ENCODE measurements at places on chromosomes 7 and 10.

DNA sequence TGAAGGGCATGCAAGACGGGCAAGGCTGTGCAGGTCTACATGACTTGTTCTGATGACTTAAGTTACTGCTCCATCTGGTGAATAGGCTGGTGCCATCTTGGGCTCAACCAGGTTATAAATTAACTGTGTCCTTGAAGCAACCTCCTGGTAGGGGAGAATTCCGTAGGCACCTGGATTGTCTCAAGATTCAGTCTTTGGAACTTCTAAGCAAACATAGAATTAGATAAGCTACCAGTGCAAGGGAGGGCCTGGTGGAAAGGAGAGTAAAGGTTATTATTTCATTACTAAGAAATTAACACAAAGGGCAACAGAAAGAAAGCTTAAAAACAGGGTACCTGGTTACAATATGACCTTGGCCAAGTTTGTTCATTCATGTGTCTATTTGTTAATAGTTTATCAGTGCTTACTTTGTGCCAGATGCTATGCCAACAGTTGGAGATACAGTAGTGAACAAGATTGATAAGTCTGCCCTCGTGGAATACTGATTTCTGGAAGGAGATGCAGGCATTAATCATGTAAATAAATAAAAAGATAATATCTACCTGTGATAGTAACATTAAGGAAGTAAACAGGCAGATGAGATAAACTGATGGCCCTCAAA, 107.0 kb upstream of the PALS2 start:
- no peak for DNase-seq

GRCh38 chr10:23371073-23371472, 26.5 kb upstream of the C10orf67 start:
- no peak for DNase-seq

DNA sequence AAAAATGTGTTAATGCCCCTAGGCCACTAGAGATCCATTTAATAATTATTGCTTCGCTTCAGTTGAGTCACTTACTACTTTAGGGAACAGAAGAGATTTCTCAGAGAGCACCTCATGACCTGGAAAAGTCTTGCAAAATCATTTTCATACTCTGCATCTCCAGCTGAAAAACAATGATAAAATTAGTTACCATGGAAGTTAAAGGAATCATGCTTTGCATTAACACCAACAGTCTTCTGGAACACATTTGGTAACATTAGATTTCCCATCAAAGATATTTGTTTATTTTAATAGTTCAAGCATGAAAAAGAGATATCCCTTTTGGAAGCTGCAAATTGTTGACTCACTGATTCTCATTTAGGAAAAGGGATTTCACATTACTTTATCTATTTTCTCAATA, 1.8 kb upstream of the STEAP2 start:
- no peak for DNase-seq

GRCh38 chr7:30612658-30613265, 18.1 kb downstream of the GARS1 start:
- no peak for DNase-seq

GRCh38 chr10:29470843-29471543, 163.8 kb downstream of the SVIL start:
- no peak for DNase-seq

DNA sequence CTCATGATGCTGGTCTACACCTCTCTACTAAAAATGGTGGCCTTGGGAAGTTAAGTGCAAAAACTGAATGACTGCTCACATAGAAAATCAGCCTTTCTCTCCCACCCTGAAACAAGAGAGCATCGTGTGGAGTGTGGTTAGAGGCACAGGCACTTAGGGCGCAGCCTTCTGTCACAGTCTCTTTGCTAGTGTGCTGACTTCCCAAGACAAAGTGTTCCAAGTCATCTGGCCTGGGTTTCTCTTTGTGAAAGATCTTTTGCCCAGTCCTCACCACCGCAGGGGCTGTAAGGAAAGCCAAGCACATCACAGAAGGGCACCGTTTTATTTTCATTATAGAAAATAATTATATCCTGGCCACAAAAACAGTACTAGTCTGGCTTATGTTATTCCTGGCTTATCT, 12.5 kb downstream of the STN1 start:
- no peak for DNase-seq

- peak; percentile 63 for DNase-seq
These were observed 13.7 kb upstream of the WAPL start for GRCh38 chr10:86535132-86535882.

GRCh38 chr7:80348223-80348622, 163.6 kb downstream of the GNAT3 start:
- DNase-seq: no peak

GRCh38 chr7:2157473-2158279, 75.1 kb downstream of the MAD1L1 start:
- no peak for DNase-seq

GRCh38 chr10:60944910-60945297, 919 bp upstream of the RHOBTB1 start:
- no peak for DNase-seq

- DNase-seq: no peak
These were observed 20.4 kb downstream of the PTPRN2 start for GRCh38 chr7:158567153-158567603.

DNA sequence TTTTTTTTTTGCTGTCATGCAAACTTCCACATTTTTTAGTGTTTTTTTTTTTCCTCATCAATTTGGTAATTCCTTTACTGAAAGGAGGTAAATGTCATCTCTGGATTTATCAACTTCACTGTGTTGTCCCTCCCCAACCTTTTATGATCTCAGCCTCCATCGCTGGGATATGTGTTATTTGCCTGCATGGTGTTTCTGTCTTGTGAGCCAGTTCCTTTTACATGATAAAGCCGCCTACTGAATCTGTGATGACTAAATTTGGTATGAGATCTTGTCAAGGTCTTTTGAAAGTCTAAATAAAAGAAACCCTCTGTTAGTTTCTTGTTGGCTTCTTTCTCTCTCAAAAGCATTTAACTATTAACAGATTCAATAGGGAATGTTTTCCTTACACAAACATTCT, 39.3 kb downstream of the TAS2R41 start:
- no peak for DNase-seq

GRCh38 chr10:23399701-23400144, 39.2 kb upstream of the OTUD1 start:
- DNase-seq: no peak

- DNase-seq: no peak
These were observed 11.7 kb upstream of the TMEM243 start for GRCh38 chr7:87231258-87231657.

DNA sequence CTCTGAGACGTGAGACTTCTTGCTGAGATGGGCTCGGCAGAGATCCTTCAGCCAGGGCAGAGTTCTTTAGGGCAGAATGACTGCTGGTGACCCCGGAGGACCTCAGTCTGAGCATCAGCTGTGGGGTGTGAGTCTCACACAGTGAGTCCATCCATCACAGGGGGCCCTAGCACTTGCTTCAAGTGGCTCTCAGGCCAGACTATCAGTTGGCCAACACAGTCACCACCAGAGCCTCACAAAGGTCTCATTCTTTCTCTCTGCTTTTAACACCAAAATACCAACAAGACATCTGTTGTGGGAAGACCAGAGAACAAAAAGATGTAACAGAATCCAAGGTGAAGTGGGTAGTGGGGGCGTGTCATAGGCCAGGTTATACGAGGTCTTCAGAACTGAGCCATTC, 345.6 kb upstream of the NRP1 start:
- DNase-seq: no peak

GRCh38 chr7:24889611-24890010, 90.4 kb downstream of the OSBPL3 start:
- DNase-seq: no peak

DNA sequence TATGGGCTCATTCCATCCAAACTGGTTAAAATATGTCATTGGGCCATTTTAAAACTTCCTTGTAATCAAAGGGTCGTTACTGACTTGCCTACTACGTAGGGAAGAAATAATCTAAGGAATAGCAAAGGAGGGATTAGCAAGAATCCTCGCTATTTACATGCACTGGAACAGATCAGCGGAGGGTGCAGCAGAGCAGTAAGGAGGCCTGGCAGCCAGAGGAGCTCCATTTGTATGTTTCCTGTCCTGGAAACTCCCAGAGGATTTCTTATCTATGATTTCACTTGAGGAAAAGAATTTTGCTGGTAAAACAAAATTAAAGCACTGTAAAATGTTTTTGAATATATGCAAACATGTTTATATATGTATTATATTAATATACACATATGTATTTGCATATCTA, 107.3 kb downstream of the TPK1 start:
- DNase-seq: no peak

- DNase-seq: no peak
These were observed 86.7 kb downstream of the PRKAG2 start for GRCh38 chr7:151790095-151790829.

GRCh38 chr7:6235029-6235871, 37.2 kb downstream of the CYTH3 start:
- DNase-seq: no peak

GRCh38 chr10:27474741-27475140, 29.4 kb upstream of the RAB18 start:
- DNase-seq: no peak

Data from cortex of kidney (tissue), 1 donor.